Adipocyte (in vitro differentiated cells): ENCODE measurements at places on chromosomes 4 and X.
A peak's percentile ranks its signal among the peaks of the same experiment; 100 is the strongest.

DNA sequence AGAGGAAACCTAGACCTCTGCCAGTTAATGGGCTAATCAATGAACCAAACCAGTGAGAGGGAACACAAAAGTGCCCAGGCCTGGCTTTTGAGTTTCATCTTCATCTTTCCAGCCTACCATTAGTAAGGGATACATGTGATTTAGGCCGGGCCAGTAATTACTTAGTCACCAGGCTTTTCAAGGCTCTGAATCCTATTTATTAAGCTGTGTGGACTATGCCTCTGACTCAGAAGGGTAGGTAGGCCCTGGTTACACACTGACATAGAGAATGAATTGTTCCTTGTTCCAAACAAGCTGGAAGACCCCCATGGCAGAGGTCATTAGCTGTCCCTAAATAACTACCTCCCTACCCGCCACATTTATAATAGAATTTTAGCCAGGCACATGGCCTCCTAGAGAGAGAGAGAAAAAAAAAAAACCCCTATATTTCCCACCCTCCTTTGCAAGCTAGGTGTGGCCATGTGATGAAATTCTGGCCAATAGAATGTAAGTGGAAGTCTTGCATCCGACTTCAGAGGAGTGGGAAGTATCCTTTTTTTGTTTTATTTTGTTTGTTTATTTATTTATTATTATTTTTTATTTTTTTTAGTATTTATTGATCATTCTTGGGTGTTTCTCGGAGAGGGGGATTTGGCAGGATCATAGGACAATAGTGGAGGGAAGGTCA, 112.3 kb upstream of the BCOR start:
- no peak for DNase-seq

DNA sequence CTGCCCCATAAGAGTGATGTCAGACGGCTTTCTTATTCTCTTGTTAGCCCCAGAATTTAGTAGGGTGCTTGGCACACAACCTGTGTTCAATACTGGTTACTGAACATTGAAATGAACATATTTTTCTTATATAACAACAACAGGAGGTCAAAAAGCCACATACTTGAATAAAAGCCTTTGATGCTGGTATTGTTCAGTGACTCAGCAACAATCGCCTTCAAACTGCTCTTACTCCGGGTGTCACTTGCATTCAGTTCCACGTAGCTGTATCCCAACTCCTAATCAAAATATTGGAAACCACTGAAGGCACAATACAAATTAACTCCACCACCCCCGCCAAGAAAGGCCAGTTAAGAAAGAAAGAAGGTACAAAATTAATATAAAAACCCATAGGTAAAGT, 61.5 kb downstream of the RFC1 start:
- no peak for DNase-seq

DNA sequence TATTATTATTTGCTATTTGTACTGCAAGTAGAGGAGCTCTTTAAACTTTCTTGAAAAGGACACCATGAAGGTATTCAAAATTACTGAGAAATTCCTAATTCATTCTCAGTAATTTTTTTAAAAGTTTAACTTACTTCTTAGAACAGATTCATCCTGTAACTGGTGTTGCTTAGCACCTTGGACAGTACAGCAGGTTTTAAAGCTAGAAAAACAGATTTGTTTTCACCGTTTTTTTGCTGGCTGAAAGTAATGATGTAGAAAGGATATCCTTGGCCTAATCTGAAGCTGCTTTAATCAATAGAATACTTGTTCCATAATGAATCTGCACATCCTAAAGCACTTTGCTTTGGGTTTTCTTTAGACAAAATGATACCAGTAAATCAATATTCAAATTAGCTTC, 142.5 kb upstream of the TRAM1L1 start:
- DNase-seq: peak; percentile 2

- DNase-seq: no peak
These were observed 992.3 kb downstream of the STPG2 start for GRCh38 chr4:97150966-97151365.

DNA sequence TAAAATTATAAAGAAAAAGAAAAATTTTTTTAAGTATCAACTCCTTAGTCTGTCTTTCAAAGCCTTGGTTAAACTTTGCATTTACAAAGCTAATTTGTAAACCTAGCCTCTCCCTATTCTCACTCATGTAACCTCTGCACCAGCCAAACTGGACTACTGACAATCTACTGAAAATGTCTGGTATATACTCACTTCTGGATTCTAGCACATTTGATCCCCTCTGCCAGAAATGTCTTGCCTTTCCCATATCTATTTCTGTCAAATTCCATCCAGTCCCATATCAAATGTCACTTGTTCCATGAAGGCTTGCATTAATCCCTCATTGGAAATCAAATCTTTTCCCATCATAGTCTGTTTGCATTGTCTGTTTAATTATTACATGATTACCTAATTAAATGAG, 105.8 kb upstream of the KLHL13 start:
- DNase-seq: no peak

DNA sequence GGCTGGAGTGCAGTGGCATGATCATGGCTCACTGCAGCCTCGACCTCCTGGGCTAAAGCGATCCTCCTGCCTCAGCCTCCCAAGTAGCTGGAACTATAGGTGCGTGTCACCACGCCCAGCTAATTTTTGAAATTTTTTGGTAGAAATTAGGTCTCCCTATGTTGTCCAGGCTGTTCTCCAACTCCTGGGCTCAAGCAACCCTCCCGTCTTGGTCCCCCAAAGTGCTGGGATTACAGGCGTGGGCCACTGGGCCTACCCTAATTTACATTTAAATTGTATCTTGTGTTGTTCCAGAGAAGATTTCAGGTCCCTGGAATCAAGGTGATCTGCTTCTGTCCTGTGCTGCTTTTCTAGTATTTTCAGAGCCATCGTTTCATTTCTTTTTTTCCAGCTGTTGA, 1.2 kb upstream of the LRPAP1 start:
- no peak for DNase-seq

DNA sequence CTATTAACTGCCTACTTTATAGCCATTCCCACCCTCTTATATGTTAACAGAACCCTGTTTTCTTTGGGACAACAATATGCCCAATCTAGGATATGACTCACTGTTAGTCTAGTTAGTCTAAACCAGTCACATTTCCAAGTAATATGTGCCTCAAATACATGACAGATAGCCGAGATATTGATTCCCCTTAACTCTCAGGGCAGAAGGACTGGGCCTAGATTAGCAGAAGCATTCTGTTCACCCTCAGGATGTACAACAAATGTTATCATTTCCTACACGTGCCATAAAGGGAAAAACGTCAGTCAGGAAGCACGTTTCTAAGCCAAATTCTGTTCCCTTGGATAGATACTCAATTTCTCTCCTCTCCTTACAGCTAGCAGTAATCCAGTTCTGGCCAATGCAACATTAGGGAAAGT, 114.1 kb downstream of the SLC10A7 start:
- DNase-seq: no peak

GRCh38 chrX:29662759-29663503, 552.4 kb upstream of the MAGEB2 start:
- DNase-seq: peak; percentile 69

DNA sequence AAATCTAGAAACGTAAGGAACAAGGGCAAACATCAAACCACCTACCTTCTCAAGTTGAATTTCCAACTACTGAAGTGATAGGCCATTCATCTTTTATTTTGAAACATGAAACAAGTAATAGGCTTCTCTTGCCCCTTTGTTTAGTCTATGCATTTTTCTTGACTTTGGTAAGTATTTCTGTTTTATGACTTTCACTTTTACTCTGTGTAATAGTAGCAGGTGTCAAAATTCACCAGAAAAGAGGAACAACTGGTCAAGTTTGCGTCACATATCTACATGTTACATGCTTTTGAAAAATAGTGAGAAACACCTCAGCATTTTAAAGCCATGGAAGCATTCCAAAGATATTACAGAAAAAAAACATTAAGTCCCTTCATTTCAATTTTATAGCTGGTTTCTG, 157.1 kb upstream of the FTHL17 start:
- DNase-seq: no peak

- peak; percentile 69 for DNase-seq
These were observed 37.7 kb upstream of the RAB33B start for GRCh38 chr4:139416073-139416673.
